ENCODE measurements at places on chromosomes 2 and 18. TPM values are rescaled to one million over a fixed set of nuclear protein-coding genes. Genes with fewer than 3 reads are reported as not detected.

LOXHD1 gene
- total RNA-seq, result 0.45 TPM

CHRND gene
- total RNA-seq, result not detected

PDE11A gene
- not detected for total RNA-seq

STARD6 gene
- not detected for total RNA-seq

SPRED2 gene
- 6.7 TPM for total RNA-seq
